NCI-H1694 (cell line): ENCODE measurements at places on chromosomes 2 and 18.
A peak's percentile ranks its signal among the peaks of the same experiment; 100 is the strongest.

GRCh38 chr2:18430996-18431748, 129.3 kb downstream of the RDH14 start:
- DNase-seq = no peak

DNA sequence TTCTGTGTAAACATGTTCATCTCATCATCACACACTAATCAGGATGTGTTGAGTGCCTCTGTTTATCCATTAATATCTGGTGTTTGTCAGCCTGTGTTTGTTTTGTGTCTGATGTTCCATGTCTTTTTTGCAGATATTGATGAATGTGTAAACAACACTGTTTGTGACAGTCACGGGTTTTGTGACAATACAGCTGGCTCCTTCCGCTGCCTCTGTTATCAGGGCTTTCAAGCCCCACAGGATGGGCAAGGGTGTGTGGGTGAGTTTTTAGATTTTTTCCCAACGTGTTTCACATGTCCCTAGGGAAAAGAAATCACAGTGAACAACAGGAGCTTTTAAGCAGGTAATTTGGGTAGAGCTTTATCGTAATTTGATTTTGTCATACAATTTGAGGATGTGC, 133.7 kb upstream of the RASGRP3 start:
- DNase-seq = no peak

DNA sequence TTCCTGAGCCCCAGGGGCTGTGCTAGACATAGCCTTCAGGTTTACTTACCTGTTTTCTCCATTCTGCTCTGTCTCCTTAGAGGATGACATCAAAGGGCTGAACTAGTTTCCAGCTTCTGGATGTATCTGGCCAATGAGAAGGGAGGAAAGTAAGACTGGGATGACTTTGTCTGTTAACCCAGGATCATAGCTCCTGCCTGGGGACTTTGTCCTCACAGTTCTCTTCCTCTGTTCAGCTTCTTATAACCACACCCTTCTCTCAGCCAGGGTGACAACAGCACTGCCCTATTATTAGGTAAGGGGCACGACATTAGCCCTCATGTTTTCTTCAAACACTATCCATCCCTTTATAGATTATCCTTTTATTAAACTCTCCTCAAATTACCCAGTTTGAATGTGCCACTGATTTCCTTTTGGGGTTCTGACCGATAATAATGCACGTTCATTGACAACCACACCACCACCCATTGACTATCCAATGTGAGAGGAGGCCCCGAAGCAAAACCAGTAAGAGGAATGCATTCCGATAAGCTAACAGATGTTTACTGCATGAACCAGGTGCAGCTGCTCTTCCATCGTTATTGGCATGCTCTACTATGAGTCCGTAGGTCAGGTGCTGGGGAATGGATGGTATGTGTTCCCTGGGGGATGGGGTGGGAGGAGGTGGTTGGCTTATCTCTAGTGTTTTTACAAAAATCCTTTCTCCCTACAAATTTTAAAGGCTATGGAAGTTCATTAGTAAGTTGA, 23.5 kb downstream of the TSN start:
- DNase-seq = no peak

DNA sequence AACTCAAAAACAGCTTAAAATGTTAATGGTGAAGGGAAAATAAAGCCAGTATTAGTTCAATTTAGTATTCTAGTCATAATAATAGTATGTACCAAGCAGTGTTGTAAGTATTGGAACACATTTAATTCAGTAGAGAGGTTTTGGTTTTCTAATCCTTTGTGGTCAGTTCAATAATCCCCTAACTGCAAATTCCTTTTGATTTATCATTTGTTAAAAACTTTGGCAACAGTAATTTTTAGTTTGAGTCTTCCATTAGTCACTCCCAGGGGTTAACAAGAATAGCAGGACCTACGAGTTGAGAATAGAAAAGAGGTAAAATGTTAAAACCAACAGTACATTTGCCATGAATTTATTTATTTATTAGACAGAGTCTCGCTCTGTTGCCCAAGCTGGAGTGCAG, 10.7 kb downstream of the MRPL44 start:
- no peak for DNase-seq

GRCh38 chr2:209505410-209505809, 81.6 kb downstream of the MAP2 start:
- DNase-seq = no peak

DNA sequence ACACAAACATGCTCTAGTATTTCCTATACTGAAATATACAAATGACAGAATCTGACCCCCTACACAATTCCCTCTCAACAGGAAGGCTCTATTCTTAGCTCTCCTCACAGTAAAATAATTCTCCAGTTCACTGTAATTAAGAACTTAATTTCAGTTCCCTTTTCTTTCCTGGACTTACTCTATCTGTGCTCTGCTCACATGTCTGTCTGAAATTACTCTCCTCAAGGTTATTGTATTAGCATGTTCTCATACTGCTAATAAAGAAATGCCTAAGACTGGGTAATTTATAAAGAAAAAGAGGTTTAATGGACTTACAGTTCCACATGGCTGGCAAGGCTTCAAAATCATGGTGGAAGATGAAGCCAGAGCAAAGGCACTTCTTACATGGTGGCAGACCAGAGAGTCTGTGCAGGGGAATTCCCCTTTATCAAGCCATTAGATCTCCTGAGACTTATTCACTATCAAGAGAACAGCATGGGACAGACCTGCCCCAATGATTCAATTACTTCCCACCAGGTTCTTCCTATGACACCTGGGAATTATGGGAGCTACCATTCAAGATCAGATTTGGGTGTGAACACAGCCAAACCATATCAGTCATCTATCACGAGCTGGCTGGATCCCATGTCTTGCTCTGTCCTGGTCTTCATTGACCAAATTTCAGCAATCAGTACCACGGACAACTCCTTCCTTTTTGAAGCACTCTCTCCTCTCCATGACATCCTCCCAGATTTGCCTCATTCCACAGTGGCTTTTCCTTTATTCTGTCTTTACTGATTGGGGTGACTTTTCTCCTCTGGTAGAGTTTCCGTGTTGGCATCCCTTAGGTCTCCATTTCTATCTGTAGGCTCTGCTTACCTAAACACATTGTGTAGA, 110.9 kb downstream of the GALR1 start:
- DNase-seq = no peak

DNA sequence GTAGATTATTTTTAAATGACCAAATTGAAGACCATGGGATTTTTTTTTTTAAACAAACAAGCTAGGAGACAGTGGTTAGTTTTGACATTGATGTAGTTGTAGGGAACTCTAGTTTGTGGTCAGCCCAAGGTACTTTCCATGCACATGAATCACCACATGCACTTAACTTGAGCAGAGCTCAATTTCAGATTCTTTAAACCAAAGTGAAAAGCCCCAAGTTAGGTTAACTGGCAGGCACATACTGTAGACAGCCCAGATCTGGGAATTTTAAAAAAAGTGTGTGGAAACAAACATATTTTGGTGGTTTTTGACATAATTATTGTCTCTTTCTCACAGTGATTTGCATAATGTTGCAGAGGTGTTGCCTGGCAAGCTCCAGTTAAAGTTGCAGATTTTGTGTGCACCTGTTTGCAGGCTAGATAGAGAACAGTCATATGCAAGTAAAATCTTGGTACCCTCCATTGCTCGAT, 88.4 kb downstream of the BCL2L11 start:
- no peak for DNase-seq

- DNase-seq = no peak
These were observed 627.4 kb downstream of the FBXO15 start for GRCh38 chr18:73520229-73520628.

DNA sequence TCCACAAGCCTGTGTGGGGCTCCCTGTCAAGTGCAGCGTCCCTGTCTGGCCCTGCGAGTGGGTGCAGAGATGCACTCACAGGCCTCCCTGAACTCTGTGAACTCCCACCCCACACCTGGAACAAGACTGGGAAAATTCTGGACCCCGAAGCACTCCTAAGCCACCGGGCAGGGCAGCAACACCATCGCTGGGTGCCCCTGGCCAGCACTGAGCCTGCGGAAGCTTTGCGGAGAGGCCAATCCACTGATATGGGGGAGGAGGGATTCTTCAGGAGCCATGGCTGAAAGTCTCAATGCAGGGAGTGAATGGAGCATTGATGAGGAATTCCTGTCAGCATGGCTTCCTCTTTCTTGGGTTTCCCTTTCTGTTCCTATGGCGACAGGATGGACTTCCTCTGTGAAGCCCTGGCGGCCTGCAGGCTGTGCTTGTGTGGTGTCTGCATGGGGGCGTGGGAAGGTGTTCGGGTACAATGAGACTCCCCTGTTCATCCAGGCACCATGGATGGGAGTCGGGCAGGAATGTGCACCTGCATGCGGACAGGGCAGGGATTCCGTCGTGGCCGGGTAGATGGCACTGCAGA, 15.1 kb downstream of the TRIB2 start:
- DNase-seq = no peak

- no peak for DNase-seq
These were observed 56.2 kb downstream of the CYP27C1 start for GRCh38 chr2:127163921-127164320.

DNA sequence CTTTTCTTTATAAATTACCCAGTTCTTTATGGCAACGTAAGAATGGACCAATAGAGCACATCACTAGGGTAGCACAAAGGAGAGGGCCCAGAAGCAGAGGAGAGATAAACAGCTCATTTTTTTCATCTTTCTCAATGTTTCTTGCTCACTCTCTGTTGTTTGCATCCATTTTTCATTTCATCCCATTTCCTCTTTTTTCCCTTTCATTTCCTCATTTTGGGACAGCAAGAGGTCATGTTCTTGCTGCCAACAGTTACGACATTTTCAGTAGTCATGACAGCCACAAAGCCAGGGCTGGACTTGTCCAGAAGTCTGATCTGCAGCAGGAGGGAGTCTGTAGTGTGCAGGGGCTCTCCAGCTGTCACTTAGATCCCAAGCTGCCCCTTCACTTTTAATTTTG, 52.7 kb upstream of the CYP1B1 start:
- no peak for DNase-seq

DNA sequence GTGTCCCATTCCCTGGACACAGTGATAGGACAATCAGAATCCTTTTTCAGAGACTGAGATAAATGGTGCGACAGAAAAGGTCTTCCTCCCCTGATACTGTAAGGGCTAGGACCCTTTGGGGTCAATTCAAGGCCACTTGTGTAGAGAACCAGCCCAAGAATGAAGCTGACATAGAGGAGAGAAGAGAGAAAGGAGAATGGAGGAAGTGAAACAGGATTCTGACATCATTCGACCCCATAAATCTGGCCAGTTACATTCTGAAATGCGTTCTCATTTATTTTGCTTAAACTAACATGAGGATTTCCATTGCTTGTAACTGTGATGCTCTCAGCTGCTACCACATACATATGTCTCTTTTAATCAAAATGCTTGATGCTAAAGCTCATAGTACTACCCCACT, 148.1 kb downstream of the TMEM163 start:
- DNase-seq = no peak

DNA sequence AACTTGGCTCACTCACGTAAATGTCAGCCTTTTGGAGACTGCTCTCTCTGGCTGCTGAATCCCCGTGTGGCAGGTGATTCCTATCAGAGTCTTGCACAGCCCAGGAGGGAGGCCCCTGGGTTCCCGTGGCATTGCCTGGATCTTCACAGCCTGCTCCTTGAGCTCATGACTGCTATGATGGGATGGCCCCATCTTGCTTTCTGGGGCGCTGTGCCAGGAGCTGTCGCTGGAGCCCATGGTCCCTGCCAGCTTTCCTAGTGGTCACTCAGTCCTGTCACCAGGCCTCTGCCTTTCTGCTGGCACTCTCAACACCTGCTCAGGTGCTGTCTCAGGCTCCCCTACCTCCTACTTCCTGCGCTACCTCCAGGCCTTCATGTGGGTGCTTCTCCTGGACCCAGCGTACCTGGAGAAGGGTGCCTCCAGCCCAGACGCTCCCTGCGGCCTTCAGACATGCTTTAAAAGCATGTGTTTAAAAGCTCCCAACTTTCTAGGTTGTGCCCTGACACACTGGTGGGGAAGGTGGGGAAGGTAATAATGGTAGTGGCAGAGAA, 110.1 kb downstream of the MCFD2 start:
- no peak for DNase-seq

DNA sequence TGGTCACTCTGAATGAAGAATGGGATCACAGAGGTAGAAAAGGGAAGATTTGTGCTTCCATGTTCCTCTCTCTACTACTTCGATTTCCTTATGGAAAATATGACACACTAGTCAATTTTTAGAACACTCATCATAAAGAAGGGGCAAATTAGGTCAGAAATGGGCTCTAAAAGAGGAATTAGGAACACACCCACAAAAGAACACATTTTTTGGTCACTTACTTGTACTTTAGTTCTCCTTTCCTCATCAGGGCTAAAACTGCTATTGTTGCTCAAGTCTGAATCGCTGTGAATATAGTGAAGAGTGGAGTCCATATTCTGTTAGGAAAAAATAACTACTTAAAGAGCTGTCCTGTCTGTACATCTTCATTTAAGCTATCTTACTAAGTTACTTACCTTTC, 52.6 kb downstream of the PPP4R1 start:
- no peak for DNase-seq

DNA sequence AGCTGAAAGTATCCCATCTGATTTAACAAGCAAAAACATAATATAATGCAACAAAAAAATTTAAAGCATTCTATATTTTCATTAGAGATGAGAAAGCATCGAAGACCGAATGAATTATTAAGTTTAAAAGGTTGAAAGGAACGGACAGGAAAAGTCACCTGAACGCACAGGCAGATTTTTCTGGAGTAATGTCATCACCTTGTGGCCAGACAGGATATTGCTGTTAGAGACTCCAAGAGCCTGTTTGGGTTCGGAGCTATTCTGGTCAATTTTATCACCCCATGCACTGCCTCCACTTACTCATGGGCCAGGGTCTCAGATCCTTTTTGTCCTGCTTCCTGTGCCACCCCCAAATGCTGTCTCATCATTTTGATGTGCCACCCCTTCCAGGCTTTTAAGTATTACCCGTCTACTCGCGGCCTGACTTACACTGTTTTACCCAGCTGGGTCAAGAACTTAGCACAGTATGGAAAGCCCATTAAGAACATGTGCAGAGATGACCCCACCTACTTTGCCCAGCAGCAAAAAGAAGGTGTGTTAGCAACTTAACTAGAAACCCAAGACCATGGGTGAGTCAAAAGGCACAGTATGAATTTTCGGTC, 27.3 kb downstream of the GKN2 start:
- peak; percentile 68 for DNase-seq

GRCh38 chr18:79517341-79517740, 121.6 kb downstream of the NFATC1 start:
- no peak for DNase-seq
